ENCODE measurements at places on chromosomes 12 and 14. TPM values are rescaled to one million over a fixed set of nuclear protein-coding genes. Genes with fewer than 3 reads are reported as not detected.

Gene ADAM21
- not detected for total RNA-seq

Gene FAM216A
- total RNA-seq, result 5.5 TPM

DNA sequence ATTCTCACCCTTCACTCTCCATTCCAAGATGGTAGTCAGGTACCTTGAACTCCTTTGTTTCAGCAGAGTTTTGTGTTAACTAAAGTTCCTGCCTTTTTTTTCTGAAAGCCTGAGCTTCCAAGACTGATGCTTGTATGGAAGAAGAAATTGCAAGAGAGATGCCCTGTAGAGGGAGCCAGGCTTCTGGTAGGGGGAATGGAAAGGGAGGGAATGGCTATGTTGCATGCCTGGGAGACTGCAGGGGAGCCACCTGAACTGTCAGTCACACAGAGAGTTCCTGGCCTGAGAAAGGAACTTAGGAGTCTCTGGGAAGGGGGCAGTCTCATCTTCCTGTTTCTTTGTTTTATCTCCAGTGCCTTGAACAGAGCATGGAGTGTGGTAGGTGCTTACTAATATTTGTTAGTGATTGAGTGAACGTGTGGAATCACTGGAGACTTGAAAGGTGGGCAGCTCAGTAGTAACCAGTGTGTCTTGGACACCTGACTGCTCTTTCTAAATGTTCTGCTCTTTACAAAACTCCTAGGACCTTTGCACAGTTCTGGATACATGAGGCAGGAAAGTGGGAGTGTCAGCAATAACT lies 132.2 kb downstream of the ANO4 start:
- H3K36me3 ChIP-seq, result no peaks in the 10 kb centered on the region
- no peaks in the 10 kb centered on the region for H3K4me1 ChIP-seq
- no peaks in the 10 kb centered on the region for H3K27me3 ChIP-seq
- H3K27ac ChIP-seq, result no peak overlapping the region

GRCh38 chr14:92513204-92513965 lies at the start of gene RIN3:
Gene RIN3, plus strand, starts transcription at chr14:92513781. Its CDS starts 152 bp downstream, at chr14:92513933.
- DNase-seq, result peak; percentile 27
- H3K36me3 ChIP-seq, result no peaks in the 10 kb centered on the region
- H3K4me3 ChIP-seq, result peak within 1 kb of the TSS; percentile 82

Gene TEP1
- 14.3 TPM for total RNA-seq

- no peak overlapping the region for H3K4me3 ChIP-seq
- no peaks in the 10 kb centered on the region for H3K27me3 ChIP-seq
- H3K36me3 ChIP-seq, result peaks cover 70% of the 10 kb centered on the region
- no peak for DNase-seq
Observed at GRCh38 chr12:48151103-48151771, 6.1 kb downstream of the ASB8 start.

DNA sequence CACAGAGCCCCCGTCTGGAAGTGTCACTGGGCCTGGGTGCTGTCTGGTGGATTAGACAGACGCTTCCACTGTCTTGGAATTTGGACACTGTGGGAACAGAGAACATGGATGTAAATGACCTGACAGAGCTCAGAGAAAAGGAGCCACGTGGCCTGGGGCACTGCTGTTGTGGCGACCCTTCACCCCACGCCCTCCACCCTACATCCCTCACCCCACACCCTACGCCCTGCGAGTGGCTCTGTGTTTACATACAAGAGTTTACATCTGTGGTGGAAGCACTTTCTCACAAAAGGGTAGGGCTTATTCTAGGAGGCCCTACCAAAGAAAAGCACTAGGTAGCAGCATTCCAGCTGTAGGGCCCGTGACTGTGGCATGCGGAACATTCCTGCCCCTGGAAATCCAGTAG lies 47.7 kb downstream of the B4GALNT3 start:
- no peaks in the 10 kb centered on the region for H3K36me3 ChIP-seq
- H3K27ac ChIP-seq, result no peak overlapping the region
- no peak overlapping the region for H3K4me3 ChIP-seq
- H3K4me1 ChIP-seq, result no peaks in the 10 kb centered on the region

Gene TMEM119
- 2.6 TPM for total RNA-seq

DNA sequence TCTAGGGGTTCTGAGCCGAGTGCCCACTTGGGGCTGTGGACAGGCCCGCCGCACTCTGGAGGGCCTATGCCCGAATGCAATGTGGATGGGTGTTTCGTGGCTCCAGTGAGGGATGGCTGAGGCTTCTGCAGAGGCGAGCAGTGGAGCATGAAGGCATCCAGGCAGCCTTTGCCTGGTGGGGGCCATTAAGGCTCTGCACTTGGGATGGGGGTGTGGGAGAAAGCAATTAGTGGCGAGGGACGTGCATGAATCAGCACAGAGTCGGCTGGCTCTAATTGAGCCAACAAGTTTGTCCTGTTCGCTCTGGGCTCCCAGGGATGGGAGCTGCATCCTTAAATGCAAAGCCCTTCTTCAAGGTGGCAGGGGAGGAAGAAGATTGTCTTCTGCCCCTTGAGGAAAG lies 346.9 kb upstream of the FKBP4 start:
- H3K36me3 ChIP-seq, result no peaks in the 10 kb centered on the region
- no peak for DNase-seq
- H3K4me3 ChIP-seq, result no peak overlapping the region
- H3K27me3 ChIP-seq, result no peaks in the 10 kb centered on the region

DNA sequence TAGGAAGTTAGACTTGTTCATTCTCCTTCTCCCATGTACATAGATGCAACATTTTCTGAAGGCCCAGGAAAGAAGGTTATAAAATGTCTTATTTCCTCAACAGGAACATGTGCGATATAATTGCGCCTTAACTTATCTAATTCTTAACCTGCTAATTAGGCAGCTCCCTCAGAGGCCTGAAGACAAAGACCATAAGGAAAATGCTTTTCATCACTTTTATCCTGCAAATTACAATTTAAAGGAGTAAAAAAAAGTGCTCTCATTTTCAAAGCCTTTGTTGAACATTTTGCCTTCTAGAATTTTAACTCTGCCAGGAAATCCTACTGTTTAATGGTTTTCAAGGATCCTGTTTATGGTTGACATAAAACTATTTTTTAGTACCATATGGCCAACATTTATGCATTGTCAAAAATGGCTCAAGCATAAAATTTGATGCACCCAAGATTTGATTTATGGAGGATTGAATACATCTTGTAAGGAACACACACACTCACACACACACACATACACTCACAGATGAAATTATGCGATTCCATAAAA lies 660.4 kb upstream of the TMEM132C start:
- no peaks in the 10 kb centered on the region for H3K27me3 ChIP-seq
- H3K27ac ChIP-seq, result no peak overlapping the region
- H3K4me1 ChIP-seq, result no peaks in the 10 kb centered on the region
- no peak overlapping the region for H3K4me3 ChIP-seq
- no peak for DNase-seq
